ENCODE measurements at places on chromosomes 16 and 17.

GRCh38 chr16:70688246-70688742, 2.4 kb upstream of the MTSS2 start:
- DNase-seq = peak; percentile 51

DNA sequence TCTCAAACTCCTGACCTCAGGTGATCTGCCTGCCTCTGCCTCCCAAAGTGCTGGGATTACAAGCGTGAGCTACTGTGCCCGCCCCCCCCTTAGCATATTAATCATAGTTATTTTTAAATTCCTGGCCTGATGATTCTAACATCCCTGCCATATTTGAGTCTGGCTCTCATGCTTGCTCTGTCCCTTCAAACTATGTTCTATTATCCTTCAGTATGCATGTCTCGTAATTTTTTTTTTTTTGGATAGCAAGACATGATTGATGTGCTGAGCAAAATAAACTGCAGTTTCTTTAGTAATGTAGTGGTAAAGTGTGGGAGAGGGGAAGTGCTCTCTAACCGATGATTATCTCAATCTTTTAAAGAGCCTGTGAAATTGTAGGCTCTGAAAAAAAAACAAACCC, 34.3 kb upstream of the TMEM92 start:
- DNase-seq = peak; percentile 83

DNA sequence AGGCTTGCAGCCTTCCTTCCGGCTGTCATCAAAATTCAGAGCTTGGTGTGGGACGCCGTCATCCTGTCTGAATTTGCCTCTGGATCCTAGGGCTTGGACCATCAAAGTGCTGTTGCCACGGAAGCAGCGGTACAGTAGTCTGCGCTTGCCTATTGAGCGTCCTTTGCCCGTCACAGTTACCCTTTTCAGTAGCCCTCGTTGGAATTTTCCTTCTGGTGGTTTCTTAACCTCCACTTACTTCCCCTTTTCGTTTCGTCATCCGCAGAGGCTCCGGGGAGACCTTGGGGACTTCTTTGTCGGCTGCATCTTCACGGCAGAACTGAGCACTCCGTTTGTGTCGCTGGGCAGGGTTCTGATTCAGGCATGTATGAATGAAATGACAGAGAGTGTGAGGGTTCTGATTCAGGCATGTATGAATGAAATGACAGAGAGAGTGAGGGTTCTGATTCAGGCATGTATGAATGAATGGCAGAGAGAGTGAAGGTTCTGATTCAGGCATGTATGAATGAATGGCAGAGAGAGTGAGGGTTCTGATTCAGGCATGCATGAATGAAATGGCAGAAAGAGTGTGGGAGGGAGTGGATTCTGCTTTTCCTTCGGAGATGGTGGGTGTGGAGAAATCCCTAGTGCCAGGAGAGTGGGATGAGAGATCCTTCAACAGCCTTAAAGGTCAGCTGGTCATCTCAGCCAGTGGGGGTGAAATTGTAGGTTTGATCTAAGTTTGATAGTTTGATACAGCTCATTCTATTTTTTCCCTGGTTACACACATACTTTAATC, 8.0 kb downstream of the TLCD3A start:
- no peak for DNase-seq

GRCh38 chr17:65122836-65123756, 14.1 kb upstream of the RGS9 start:
- DNase-seq = peak; percentile 93

DNA sequence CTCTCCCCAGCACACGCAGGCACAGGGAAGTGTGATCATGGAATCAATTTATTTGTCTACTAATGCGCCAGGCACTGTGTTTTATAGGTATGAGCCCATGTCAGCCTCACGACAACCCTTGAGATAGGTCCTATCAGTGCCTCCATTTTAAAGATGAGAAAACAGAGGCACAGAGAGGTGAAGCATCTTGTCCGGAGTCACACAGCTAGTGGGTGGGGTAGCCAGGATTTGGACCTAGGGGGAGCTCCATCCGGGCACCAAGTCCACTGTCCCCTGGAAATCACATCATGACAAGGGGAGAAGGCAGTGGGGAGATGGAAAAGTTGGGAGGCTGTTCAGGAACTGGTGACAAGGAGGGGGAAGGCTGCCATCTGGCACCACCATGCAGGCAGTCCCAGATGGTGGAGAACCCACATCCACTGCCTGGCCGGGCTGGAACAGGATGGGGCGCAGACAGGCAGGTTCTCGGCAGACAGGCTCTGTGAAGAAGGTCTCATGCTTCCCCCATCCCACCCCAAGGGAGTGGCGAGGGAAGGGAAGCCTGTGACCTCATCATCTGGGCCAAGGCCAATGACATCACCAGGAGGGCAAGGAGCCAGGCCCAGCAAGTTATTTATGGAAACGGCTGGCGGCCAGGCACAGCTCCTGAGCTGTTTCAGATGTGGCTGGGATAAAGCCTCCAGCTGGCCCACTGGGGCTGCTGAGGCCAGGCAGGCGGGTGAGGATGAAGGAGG, 126.0 kb upstream of the SDK2 start:
- peak; percentile 95 for DNase-seq

DNA sequence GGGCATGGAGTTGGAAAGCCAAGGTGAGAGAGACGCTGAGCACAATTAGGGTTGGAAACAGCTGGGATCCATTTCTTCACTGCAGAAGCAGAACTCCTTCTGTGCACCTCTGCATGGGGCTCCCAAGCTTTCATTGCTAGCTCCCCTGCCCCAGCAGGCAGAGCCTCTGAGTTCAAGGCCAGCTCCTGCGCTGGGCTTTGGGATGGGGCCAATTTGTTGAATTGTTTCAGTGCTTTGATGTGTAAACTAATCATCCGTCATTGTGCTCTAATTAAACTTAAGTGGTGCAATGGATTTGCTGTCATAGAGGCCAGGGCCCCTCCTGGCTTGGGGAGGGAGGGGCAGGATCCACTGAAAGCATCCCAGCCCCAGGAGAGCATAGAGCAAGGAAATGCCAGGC, 13.5 kb upstream of the LYRM9 start:
- DNase-seq = no peak

DNA sequence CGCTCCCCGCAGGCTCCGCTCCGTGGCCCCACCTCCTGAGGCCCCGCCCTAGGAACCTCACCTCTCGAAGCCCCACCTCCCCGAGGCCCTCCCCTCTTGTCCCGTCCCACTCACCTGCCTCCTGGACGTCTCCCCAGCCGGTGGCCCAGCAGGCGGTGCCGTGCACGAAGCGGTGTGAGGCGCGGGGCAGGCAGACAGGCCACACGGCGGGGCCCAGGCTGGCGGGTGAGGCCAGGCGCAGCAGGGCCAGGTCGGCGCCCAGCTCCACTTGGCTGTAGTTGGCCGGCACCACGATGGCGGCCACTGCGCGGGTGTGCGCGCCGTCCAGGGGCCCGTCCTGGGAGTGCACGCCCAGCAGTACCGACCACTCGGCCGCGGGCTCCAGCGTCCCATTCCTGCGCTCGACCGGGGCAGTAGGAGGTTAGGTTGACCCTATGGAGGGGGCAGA, 1.6 kb downstream of the PRSS36 start:
- DNase-seq = no peak
